ENCODE measurements at places on chromosomes 4 and X.

GRCh38 chr4:157221895-157222770 is 1.6 kb downstream of the GRIA2 start:
- DNase-seq = no peak

GRCh38 chr4:127604949-127605709 is 27.6 kb upstream of the INTU start:
- no peak for DNase-seq

GRCh38 chr4:85092536-85092935 is 126.0 kb upstream of the WDFY3 start:
- no peak for DNase-seq

DNA sequence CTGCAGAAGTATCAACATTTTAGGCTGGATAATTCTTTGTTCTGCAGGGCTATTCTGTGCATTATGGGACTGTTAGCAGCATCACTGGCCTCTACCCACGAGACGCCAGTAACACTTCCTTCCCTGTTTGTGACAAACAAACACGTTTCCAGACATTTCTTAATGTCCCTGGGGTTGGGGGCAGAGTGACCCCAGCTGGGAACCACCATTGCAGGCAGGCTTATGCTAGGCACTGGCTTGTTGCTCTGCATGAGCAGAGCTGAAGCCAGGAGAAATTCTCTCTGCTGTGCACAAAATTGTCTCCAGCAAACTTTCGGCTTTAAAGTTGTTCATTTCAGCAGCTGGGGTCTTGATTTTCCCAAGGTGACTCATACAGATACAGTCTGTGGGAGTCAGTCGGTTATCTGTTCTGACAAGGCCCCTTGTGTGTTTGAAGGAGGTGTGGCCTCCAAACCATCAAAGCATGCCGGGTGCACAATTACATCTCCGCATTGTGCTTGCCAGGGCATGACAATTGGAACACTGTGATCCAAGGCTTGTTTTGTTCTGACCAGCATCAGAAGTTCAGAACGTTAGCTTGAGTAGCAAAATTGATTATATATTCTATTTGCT is 156.4 kb upstream of the BOD1L1 start:
- peak; percentile 20 for DNase-seq

DNA sequence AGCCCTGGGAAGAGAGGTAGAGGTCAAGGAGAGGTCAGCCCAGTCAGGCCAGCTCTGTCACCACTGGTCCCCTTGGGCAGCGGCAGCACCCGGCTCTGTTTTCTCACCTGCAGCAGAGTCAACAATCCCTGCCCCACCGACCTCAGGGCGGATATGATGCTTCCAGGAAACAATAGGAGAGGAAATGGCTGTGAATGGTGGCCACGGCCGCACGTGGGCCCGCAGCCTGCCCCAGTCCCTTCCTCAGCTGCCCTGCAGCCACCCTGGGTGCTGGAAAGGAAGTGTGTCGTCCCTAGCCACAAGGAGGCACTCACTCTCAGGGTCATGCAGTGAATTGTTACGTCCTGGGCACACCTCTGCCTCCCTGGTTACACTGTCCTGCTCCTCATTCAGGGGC is 92.5 kb upstream of the ENPP6 start:
- no peak for DNase-seq

DNA sequence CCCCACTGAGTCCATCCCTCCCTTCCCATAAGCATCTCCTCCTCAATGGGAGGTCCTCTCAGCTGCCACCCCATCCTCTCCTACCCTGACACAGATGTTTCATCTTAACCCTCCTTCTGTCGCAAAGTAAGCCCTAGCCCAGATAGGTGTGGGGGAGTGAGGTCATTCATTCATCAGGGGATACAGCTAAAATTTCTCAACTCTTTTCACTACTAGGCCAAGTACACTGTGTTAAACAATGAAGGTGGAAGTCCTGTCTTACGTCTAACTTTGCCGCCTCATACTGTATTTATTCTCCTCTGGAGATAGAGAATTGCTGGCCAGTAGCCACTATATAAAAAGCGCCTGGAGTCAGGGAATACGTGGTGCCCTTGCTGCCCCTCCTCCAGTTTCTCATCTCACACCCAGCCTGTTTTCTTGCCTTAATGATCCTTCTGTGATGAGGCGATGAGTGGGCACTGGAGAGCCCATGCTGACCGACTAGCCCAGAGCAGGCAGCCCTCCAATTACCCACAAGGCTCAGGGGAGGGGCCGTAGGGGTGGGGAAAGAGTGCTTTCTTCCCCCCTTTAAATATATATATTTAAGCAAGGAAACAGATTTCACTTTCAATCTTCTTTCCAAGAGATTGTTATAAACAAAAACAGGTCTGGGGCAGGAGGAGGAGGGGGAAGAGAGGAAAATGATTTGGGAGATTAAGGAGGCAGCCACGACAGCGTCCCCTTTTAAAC is 149.5 kb downstream of the PJA1 start:
- no peak for DNase-seq

DNA sequence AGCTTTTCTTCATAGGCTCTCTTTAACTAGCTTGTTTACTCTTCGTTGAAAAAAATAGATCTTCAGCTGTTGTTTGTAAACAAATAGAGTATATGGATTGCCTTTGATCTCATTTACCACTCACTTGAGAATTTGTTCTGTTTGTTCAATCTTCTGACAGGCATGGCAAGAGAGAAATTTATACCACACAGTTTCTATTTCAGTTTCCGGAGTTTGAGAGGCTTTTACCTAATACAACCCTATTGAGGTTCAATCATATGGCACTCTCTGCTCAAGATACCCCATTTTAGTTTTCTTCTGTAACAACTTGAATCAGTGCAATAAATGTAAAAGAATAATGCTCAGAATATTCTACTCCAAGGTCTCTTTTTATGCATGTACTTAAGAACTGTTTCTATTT is 148.0 kb downstream of the EMCN start:
- no peak for DNase-seq

GRCh38 chrX:119755981-119756533 is 2.3 kb upstream of the SOWAHD start:
- no peak for DNase-seq

- DNase-seq = no peak
Observed at GRCh38 chr4:16262188-16262587, 35.9 kb upstream of the TAPT1 start.

DNA sequence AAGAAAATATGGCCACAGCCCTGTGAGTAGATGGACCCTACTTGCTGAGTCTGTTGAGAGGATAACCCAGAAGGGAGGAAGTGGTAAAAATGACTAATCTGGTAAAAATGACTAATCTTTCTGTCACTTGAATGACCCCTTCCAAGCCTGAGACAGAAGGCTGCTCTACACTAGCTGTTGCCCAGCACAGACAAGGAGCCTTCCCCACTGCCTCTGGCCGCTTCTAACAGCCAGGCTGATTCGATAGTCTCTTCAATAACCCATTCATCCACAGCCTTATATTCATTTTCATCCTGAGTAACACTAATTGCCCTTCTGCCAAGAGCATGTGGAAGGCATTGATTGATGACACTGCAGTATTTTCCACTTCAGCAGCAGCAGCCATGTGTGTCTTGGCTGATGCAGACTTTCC is 18.4 kb downstream of the MAGEB17 start:
- peak; percentile 53 for DNase-seq

GRCh38 chr4:153016592-153016991 is 80.5 kb downstream of the FHDC1 start:
- no peak for DNase-seq

GRCh38 chr4:83417566-83417965 is 38.1 kb downstream of the HELQ start:
- no peak for DNase-seq

- no peak for DNase-seq
Observed at GRCh38 chr4:1208266-1208961, 36.0 kb upstream of the SPON2 start.

DNA sequence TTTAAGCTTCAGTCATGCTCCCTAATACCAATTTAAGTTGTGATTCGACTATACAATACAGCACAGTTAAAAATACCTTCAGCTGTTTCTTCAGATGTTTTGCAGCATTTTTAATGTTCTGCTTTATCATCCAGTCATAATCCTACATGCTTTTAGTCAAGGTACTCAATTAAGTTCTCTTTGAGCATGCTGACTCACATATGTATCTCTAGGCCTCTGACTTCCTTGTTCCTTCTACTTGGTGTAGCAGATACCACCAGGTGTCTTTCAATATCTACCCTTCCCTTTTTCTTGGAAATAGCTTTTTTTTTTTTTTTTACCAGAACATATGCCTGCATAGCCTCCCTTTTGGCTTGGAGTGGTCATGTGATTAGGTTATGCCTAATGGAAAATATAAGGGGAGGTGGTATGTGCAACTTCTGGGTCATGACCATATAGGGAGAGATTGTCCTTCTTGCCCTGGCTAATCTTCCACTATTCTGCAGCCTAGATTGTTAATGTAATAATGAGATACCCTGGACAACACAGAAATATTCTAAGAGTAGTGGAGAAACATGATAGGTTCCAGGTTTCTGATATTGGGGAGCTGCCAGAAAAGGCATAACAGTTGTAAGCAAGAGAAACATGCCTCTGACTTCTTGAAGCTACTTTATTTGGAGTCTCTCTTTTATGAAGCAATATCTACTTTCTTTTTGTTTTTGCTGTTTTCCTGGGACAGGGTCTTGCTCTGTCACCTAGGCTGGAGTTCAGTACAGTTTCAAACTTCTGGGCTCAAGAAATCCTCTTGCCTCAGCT is 737.2 kb upstream of the SLIT2 start:
- no peak for DNase-seq

- no peak for DNase-seq
Observed at GRCh38 chrX:71870208-71871098, 40.2 kb upstream of the NHSL2 start.

- no peak for DNase-seq
Observed at GRCh38 chr4:96504386-96504785, 664.5 kb downstream of the PDHA2 start.

DNA sequence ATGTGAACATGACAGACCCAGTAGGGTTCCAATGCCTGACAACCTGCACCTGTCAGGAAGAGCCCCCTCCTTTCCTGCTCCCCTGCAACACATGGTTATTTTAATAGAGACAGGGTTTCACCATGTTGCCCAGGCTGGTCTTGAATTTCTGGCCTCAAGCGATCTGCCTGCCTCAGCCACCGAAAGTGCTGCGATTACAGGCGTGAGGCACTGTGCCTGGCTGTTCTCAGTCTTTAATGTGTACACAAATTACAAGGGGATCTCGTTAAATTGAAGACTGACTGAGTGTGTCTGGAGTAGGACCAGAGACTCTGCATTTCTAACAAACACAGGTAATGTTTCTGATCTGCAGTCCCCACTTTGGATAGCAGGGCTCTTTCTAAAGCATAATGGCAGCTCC is 55.4 kb downstream of the NPNT start:
- no peak for DNase-seq

DNA sequence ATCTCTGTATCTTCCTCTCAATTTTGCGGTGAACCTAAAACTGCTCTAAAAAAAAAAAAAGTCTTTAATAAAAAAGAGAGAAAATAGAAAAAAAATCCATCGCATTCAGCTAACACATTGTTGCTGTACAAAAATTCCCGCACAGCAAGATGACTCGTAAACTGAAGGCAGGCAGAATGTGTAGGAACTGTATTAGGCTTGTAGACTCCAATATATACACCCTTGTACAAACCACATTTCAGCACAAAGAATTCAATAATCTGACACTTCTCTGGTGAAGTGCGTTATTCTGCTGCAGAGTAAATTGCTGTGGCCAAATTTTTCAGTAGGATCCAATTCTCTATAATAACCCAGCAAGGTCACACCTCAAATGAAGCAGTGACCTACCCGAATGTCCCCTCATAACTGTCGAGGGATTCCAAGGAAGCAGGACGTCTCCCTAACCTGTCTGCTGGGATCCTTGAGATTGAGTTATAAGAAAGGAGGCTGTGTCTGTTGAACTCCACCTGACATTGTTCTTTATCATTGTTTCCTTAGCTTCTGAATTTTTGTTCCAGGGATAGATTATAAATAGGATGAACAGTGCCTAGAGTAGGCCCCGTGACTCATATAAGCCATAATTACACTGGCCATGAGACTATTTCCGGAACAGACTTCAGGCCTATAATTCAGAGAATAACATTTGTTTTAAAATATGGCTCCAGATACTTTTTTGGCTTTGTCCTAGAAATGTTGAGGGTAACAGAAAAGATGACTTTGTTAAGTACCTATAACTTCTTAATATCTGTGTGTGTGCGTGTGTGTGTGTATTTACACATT is 348.3 kb downstream of the PCDH7 start:
- no peak for DNase-seq

DNA sequence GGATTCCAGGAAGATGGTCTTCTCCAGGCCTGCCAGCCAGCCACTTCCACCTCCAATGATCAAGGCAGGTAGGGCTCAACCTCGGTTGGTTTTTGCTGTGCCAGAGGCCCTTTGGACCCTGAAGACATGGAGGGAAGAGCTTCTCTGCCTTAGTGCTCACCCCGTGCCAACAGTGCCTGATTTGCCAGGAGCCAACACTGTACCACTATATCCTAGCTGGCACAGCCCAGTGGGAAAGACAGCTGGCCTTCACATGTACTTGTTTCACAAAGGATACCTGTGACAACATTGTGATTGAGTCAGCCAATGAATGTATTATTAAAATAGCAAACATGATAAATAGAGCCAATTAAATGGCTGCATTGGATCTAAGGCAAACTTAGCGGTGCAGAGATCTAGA is 51.9 kb upstream of the PRPS1 start:
- DNase-seq = no peak

- DNase-seq = no peak
Observed at GRCh38 chrX:135890087-135890585, 3.1 kb downstream of the CT45A10 start.

DNA sequence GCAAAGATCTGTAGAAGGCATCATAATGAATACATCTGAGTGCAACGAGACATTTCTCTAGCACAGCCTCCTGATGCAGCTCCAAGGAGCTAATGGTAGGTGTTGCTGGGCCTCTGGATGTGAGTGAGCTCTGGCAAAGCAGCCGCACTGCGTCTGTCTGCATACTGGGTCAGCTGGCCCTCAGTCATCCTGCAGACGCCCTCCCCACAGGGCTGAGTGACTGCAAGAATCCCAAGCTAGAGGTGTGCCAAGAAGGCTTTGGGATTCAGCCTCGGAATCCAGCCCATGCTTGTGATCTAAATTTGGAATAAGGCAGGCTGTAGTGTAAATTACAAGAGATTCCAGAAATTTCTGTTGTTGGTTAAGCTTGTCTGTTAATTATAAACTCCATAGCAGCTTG is 18.5 kb downstream of the HERC3 start:
- DNase-seq = no peak

GRCh38 chrX:41308884-41309647 is 24.9 kb upstream of the DDX3X start:
- no peak for DNase-seq

GRCh38 chr4:154015578-154015977 is 226.7 kb upstream of the SFRP2 start:
- DNase-seq = no peak

- no peak for DNase-seq
Observed at GRCh38 chr4:38086151-38086848, 126.1 kb downstream of the PTTG2 start.

Data from non-pigmented ciliary epithelial cell (primary cell).